ENCODE measurements at places on chromosomes 12 and 14. TPM values are rescaled to one million over a fixed set of nuclear protein-coding genes. Genes with fewer than 3 reads are reported as not detected.

GRCh38 chr12:29113101-29113500, 36.0 kb upstream of the FAR2 start:
- DNase-seq = no peak
- no peak overlapping the region for H3K27ac ChIP-seq
- no peak overlapping the region for H3K4me3 ChIP-seq
- H3K27me3 ChIP-seq = no peaks in the 10 kb centered on the region
- H3K4me1 ChIP-seq = no peaks in the 10 kb centered on the region
- no peaks in the 10 kb centered on the region for H3K36me3 ChIP-seq

GRCh38 chr12:70907412-70907811, 13.1 kb downstream of the PTPRR start:
- DNase-seq = no peak
- H3K4me3 ChIP-seq = no peak overlapping the region
- no peaks in the 10 kb centered on the region for H3K27me3 ChIP-seq
- H3K4me1 ChIP-seq = no peaks in the 10 kb centered on the region

The RIMBP2 gene
- 1.0 TPM for total RNA-seq

The SLC4A8 gene
- 1.4 TPM for total RNA-seq

The NOVA1 gene
- 13.8 TPM for total RNA-seq

The CFAP251 gene
- total RNA-seq = 2.8 TPM

DNA sequence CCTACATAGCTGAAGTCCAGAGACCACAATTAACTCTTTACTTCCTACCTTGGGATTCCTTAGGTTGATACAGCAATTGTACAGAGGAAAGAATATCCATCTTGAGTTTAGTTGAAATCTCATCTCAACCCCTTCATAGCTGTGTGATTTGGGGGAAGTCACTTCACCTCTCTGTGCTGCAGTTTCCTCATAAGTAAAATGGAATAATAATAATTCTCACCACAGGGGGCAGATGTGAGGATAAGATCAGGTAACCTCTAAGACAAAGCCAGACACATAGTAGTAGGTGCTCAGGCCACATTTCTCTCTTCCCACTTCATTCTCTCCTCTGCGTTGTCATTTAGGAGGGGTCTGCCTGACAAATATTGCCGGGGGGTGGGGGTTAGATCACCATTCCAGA, 6.7 kb downstream of the FOXN4 start:
- no peaks in the 10 kb centered on the region for H3K27me3 ChIP-seq
- no peak for DNase-seq
- H3K4me3 ChIP-seq = no peak overlapping the region
- no peaks in the 10 kb centered on the region for H3K4me1 ChIP-seq
- H3K27ac ChIP-seq = no peak overlapping the region

The SRRM4 gene
- total RNA-seq = 0.88 TPM

DNA sequence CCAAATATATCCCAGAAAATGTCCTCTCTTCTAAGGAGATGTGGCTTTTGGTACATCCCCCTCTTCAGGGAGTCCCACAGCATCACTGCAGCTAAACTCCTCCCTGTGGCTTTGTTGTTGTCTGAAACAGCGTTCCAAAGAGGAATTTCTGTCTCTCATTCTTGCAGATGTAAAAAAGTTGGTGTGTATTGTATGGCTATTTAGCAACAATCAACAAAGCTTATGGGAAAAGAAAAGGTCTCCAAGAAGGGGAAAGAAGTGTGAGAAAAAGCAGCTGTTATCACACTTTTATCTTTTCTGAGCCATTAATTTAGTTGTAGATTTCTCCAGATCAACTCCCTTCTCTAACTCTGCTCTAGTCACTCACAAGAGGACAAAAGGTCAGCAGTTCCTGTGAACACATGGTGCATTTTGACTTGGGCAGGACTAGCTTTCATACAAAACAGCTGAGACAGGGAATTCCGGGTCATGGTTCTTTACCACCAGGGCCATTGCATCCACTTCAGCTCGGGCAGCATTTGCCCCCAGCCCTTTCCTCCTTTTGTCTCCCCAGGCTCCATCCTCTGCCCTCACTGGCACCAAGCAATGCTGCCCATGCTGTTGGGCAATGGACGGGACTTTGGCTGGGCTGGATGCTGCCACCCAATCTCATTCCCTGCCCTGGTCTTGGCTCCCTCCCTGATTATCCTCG, 184.7 kb downstream of the TMX1 start:
- H3K36me3 ChIP-seq = no peaks in the 10 kb centered on the region
- H3K27ac ChIP-seq = no peak overlapping the region
- H3K4me1 ChIP-seq = no peaks in the 10 kb centered on the region
- no peaks in the 10 kb centered on the region for H3K27me3 ChIP-seq
- no peak for DNase-seq

GRCh38 chr12:130879212-130879686, 7.4 kb downstream of the RAN start:
- no peaks in the 10 kb centered on the region for H3K4me1 ChIP-seq
- no peak overlapping the region for H3K27ac ChIP-seq
- H3K4me3 ChIP-seq = no peak overlapping the region
- no peak for DNase-seq

GRCh38 chr12:13198876-13199275, 2.4 kb downstream of the EMP1 start:
- no peak overlapping the region for H3K4me3 ChIP-seq
- H3K4me1 ChIP-seq = no peaks in the 10 kb centered on the region
- H3K36me3 ChIP-seq = no peaks in the 10 kb centered on the region
- no peaks in the 10 kb centered on the region for H3K27me3 ChIP-seq
- H3K27ac ChIP-seq = no peak overlapping the region
- no peak for DNase-seq

The FKBP3 gene
- 38.8 TPM for total RNA-seq

- H3K4me1 ChIP-seq = no peaks in the 10 kb centered on the region
- no peak overlapping the region for H3K4me3 ChIP-seq
- peaks cover 33% of the 10 kb centered on the region for H3K36me3 ChIP-seq
- H3K27me3 ChIP-seq = no peaks in the 10 kb centered on the region
- DNase-seq = no peak
Measured at GRCh38 chr12:110337912-110338710, 57.1 kb downstream of the ATP2A2 start.

GRCh38 chr14:101175731-101176534, 272.4 kb upstream of the RTL1 start:
- no peak overlapping the region for H3K4me3 ChIP-seq
- no peak overlapping the region for H3K27ac ChIP-seq
- no peaks in the 10 kb centered on the region for H3K36me3 ChIP-seq
- H3K4me1 ChIP-seq = no peaks in the 10 kb centered on the region
- H3K27me3 ChIP-seq = no peaks in the 10 kb centered on the region

DNA sequence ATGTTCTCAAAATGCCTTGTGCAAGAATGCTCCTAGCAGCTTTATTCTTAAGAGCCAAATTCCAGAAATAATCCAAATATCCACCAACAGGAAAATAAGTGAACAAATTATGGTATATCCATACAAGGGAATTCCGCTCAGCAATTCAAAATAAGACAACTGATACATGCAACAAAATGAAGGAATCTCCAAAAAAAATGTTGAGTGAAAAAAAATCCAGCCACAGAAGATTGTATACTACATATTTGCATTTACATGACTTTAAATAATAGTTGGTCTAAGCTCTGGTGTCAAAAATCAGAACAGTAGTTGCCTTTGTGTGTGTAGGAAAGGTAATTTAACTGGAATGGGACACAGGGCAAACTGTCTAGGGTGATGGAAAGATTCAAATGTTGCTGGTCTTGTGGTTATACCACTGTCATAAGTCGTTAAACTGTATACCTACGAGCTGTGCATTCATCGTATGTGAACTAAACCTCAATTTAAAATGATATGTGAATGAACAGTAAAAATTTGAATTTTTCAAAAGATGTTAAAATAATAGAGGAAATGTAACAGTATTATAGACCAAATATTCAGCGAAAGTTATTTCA, 3.2 kb downstream of the CD69 start:
- H3K36me3 ChIP-seq = no peaks in the 10 kb centered on the region
- DNase-seq = no peak
- no peak overlapping the region for H3K4me3 ChIP-seq
- no peak overlapping the region for H3K27ac ChIP-seq

GRCh38 chr14:69303086-69303485, 43.1 kb downstream of the GALNT16 start:
- no peak overlapping the region for H3K27ac ChIP-seq
- no peaks in the 10 kb centered on the region for H3K27me3 ChIP-seq
- no peaks in the 10 kb centered on the region for H3K4me1 ChIP-seq
- no peak overlapping the region for H3K4me3 ChIP-seq
- H3K36me3 ChIP-seq = no peaks in the 10 kb centered on the region
- DNase-seq = peak; percentile 17

The PIWIL1 gene
- not detected for total RNA-seq

The CIROP gene
- 0.18 TPM for total RNA-seq

DNA sequence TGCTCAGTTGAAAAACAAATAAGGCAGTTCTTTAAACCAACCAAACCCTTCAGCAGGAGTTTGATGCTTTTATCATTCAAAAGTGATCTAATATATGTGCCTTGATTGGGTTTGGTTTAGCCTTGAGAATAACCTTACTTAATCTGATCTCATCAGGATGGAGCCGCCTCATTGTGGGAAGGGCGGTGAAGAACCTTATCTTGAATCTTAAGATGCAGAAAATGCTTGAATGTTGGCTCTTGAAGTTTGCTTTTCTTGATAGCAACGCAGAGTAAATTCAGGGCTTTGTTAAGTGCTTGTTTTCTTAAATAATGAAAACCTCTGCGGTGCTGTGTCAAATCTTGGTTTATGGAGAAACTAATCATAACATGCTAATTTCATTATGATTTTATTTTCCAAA, 138.2 kb downstream of the MON2 start:
- peaks cover 3% of the 10 kb centered on the region for H3K4me1 ChIP-seq
- peak overlapping the region; percentile 48 for H3K4me3 ChIP-seq
- no peak for DNase-seq
- no peaks in the 10 kb centered on the region for H3K27me3 ChIP-seq
- H3K36me3 ChIP-seq = no peaks in the 10 kb centered on the region
- no peak overlapping the region for H3K27ac ChIP-seq

DNA sequence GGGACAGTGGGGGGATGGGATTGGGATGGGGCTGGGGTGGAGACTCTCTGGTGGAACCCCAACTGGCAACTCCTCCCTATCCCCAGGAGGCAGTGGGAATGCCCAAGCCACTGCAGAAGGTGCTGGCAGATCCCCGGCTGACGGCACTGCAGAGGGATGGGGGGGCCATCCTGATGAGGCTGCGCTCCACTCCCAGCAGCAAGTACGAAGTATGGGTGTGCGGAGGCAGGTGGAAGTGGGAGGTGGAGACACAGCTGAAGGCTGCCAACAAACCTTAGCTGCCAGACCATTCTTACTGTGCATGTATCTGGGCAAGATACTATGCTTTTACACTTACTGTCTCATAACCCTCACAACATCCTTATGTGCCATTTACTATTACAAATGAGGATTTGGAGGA, 8.2 kb downstream of the ARHGEF40 start:
- DNase-seq = no peak
- H3K4me3 ChIP-seq = no peak overlapping the region
- H3K27me3 ChIP-seq = no peaks in the 10 kb centered on the region
- H3K36me3 ChIP-seq = no peaks in the 10 kb centered on the region
- H3K27ac ChIP-seq = no peak overlapping the region

Measured in aorta (tissue), 5 donors.